HEK293T (cell line): ENCODE measurements at places on chromosomes 12 and 14.
A peak's percentile ranks its signal among the peaks of the same experiment; 100 is the strongest.

DNA sequence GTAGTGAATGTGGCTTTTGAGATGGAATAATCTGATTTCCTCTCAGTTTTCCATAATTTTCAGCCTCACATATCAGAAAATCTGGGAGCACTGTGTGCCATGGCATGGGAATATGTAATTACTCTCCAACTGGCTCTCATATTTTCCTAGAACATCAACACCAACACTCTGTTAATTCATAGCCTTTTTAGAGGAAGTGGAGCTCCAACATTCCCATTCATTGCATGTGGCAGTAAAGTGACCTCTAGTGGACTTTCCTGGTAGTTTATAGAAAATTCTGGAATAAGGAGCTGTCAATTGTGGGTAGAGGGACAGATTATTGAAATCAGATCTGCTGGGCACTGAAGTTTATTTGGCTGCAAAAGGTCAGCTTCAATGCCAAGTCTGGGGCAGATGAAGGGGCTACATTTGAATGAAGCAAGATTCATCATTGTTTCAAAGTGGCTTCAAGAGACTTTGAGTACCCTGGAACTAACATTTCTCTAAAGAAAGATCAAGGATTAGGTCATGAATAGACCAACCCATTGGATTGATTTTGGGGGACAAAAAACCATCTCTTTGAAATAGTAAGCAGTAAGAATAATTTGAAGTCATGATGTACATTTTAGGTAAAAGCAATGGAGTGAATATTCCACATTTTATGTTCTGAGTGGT lies 23.6 kb upstream of the USP44 start:
- peak; percentile 46 for DNase-seq

DNA sequence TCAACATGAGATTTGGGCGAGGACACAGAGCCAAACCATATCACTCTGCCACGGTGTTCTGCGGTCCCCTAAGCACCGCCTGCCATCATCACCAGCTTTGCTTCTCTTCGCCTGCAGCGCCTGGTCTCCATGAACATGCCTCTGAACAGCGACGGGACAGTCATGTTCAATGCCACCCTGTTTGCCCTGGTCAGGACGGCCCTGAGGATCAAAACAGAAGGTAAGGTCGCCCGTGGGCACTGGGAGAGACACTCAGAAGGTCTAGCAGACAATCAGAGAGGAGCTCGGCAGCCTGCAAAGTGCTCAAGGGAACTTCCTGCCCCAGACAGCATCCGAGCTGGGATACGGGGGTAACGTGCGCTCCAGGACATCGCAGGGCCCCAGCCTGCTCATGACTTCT lies 126.0 kb upstream of the FKBP4 start:
- no peak for DNase-seq

DNA sequence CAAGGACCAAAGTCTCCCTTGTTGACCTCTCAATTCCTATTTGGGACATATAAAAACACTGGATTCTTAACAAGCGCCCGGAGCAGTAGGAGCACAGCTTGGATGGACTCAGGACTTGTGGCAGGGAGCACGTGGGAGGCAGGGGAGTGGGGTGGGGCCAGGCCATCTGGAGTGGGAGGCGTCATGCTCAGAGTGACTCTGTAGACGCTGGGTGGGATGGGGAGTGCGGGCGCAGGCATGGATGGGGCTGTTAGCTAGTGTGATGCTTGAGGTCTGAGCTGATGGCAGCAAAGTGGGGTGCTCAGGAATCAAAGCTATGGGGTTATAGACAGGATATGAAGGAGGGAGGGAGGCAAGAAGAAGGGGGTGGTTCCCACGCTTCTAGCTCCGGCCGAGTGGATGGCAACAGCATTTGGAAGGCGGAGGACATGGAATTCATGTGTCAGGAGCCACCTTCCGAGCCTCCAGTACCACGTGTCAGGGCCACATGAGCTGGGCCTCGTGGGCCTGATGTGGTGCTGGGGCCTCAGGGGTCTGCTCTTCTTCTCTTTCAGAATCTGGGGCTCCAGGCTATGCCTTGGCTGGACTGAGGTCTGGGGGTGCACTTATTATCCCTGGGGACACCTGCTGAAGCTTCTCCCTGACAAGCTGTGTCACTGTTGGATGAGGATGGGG lies 26.2 kb downstream of the MEG3 start:
- DNase-seq = no peak

GRCh38 chr12:41053046-41053445 lies 135.1 kb upstream of the PDZRN4 start:
- DNase-seq = no peak

- no peak for DNase-seq
These were observed 4.8 kb downstream of the IFNG start for GRCh38 chr12:68154779-68155178.

DNA sequence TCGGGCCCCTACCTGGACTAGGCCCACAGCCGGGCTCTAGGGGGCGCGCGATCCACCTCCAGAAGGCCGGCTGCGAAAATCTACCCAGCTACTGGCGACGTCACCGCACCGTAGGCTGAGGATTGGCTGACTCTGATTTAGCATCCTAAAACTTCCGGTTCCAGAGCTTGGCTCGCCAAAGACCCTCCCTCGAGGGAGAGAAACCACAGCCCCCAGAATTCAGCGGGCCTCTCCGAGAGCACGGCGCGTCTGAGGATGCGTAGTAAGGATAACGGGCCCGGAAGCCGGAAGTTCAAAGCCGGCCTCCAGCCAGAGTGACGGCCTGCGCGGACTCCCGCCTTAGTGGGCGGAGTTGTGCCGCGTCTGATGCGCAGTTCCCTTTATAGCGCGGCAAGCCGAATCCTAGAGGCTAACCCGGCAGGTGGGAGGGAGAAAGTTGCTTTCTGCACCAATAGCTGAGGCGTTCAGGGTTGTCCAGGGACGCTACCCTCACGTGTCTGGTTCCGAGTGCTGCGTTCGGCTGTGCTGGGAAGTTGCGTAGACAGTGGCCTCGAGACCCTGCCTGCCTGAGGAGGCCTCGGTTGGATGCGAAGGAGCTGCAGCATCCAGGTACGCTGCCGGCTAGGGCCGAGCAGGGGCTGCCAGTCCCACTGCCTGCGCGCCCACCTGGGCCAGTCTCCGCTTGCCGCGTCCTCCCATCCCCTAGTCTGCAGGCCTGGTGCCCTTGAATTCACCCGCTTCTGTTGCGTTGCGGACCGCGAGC lies at the start of gene COX14:
TSS of gene COX14 (plus strand) at position 544 of the 763 bp plus-strand sequence. CDS start 7,808 bp downstream, outside the sequence.
- peak; percentile 97 for DNase-seq

GRCh38 chr14:69928111-69928523 lies 48.9 kb downstream of the SMOC1 start:
- no peak for DNase-seq

DNA sequence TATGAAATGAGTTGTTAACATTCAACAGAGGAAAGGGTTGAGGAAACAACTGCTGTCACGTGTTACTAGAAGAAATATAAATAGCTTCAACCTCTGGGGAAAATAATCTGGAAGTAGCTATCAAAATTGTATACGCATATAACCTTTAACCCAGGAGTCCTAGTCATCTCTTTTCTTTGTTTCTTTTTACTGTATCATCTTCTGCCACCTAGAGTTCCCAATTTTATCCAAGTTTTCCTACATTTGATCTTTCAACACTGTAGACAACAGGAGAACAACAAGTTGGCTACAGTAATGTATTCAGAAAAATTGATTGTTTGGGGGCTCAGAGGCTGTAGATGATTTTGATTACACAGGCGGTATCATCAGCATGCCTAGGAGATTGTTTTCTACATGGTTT lies 453.7 kb downstream of the FSCB start:
- DNase-seq = no peak

GRCh38 chr14:106378191-106378590 lies 851.8 kb downstream of the TMEM121 start:
- DNase-seq = no peak

DNA sequence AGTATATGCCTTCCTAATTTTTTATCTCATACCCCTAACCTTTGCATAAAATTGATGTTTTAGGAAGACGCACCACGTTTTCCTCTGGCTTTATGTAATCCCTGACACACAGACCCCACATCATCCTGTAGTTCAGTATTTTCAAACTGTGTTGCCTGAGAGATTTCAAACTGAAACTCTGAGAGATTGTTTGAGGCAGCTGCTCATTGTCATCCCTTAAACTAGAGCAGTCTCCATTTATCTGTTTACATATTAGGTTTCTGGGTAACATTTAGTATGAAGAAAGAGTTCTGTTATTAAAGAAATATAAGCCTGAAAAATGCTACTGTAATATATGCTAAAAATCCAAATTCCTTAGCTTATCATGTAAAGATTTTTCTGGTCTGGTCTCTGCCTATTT lies 24.3 kb downstream of the MNAT1 start:
- no peak for DNase-seq

DNA sequence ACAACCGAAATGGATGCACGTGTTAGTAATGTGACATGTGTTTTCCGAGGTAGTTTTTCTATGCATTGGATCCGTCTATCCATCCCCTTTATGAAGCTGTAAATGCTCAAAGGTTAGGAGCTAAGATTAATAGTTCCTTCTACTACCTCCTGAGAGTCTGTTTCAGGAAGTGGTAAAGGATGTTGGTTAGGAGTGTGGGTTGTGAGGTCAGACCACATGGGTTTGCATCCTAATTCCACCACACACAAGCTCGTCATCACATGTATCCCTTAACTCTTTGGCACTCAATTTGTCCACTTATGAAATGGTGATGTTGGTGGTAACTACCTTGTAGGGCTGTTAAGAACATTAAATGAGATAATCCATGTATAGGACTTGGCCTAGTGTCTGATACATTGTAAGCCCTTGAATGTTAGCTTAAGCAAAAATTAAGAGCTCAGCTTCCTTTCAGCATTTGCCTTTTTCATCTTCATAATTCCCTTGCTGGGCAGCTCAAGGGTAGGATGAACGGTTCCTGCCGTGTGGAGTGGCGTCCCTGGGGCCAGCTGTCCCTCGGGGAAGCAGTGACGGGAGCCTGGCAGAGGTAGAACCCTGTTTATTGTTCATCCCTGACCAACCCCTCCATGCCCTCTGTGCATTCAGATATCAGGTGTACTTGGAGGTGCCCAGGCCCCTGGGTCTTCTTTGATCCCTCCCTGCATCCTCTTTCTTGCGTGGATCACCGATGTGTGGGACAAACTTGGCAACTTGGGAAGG lies 52.3 kb downstream of the TSPAN9 start:
- DNase-seq = no peak

GRCh38 chr12:131131808-131132117 lies 178.1 kb downstream of the ADGRD1 start:
- DNase-seq = no peak

GRCh38 chr14:105485739-105486162 lies 935 bp upstream of the CRIP1 start:
- peak; percentile 46 for DNase-seq

DNA sequence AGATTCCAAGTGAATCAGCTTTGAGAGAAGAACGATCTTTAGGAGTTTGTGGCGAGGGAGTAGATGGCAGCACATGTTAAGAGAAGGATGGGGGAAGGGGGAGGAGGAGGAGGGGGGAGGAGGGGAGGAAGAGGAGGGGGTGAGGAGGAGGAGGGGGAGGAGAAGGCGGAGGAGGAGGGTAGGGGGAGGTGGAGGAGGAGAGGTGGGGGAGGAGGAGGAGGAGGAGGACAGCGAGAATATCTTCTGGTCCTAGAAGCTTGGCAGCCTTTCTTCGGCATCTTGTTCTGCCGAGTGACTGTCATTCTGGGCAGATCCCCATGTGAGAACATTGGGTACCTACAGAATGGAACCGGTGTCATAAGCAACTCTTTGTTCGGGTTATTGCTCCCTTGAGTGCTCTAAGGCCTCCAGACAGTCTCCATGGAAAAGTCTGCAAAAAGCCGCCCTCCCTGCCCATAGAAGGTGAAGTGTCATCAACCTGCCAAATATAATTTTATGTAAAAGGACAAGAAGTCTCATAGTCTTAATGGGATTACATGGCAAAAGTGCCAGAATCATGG lies 6.9 kb downstream of the RFC5 start:
- no peak for DNase-seq

DNA sequence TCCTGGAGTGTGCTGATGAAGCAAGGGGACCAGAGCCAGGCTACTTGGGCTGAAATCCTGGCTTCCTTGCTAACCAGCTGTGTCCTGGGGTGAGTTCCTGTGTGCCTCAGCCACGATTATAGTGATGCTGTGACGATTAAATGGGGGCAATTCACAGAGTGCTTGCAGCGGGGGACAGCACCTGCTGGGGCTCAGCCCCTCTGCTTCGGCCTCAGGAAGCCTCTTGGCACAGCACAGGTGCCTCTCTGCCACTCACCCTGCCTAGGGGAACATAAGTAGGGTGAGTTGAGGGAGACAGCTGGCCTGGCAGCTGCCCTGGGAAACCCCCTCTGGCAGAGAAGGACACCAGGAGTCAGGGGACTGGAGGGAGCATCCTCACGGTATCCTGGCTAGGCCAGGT lies 9.4 kb downstream of the KRT80 start:
- no peak for DNase-seq

DNA sequence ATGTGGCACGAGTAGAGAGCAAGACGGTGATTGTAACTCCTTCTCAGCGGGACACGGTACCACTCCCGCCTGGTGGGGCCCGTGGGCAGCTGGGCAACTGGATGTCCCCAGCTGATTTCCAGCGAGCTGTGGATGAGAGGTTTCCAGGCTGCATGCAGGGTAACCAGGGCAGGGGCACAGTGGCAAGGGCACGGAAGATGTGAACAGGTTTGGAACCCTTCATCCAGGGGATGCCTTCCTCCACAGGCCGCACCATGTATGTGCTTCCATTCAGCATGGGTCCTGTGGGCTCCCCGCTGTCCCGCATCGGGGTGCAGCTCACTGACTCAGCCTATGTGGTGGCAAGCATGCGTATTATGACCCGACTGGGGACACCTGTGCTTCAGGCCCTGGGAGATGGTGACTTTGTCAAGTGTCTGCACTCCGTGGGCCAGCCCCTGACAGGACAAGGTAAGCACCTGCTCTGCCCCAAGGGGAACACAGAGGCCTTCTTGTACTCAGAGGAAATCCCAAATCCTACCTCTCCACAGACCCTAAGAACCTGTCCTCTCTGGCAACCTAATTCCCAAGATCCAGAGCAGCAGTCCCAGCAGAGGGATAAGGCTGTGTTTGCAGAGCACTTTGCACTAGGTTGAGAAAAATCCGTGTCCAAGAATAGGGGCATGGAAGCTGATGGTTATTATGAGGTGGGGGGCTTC lies 4.3 kb downstream of the PCK2 start:
- no peak for DNase-seq

- DNase-seq = no peak
These were observed 83.2 kb downstream of the DAD1 start for GRCh38 chr14:22505697-22506377.

- DNase-seq = no peak
These were observed 309.4 kb downstream of the VRK1 start for GRCh38 chr14:97106609-97107008.

DNA sequence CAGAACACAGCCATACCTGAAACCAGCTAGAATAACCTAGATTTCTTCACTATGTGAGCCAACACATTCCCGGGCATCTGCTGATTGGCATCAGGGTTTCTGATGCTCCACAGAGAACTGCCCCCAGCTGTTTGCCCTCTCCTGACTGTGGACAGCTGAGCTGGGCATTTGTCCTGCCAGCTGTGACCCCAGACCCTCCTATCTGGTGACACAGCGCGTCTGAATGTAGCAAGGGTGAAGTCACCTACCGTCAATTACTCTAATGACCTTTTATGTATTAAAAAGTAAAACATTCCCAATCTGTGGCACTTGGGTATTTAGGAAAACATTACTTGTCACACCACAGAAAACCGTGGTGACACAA lies 29.7 kb upstream of the SFSWAP start:
- no peak for DNase-seq
